ENCODE measurements at places on chromosomes 5 and 9.

GRCh38 chr5:1140818-1141189, 28.9 kb upstream of the SLC12A7 start:
- DNase-seq, result no peak

DNA sequence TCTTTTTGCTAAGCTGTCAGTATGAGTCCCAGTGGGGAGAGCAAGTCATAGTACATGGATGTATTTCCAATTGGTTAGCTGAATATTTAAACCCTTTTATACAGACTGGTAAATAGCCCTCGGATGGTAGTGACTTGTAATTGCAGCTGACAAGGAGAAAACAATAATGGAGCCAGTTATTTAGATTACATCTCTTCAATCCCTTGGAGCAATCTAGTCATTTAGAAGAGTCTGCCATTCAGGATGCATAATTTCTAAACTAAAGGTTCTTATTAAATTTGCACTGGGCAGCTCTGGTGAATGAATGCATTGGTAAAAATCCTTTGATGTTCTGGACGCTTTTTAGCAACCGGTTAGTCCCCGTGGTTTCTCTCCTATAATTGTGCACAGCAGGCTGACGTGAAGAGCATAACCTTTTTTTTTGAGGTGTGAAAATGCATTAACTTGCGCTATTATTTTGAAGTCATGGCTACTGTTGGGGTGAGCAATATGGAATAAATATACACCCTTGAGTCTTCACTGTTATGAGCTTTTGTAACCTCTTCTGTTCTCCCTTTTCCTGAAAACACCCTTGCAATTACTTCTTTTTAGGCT, 158.6 kb upstream of the CD180 start:
- no peak for DNase-seq

DNA sequence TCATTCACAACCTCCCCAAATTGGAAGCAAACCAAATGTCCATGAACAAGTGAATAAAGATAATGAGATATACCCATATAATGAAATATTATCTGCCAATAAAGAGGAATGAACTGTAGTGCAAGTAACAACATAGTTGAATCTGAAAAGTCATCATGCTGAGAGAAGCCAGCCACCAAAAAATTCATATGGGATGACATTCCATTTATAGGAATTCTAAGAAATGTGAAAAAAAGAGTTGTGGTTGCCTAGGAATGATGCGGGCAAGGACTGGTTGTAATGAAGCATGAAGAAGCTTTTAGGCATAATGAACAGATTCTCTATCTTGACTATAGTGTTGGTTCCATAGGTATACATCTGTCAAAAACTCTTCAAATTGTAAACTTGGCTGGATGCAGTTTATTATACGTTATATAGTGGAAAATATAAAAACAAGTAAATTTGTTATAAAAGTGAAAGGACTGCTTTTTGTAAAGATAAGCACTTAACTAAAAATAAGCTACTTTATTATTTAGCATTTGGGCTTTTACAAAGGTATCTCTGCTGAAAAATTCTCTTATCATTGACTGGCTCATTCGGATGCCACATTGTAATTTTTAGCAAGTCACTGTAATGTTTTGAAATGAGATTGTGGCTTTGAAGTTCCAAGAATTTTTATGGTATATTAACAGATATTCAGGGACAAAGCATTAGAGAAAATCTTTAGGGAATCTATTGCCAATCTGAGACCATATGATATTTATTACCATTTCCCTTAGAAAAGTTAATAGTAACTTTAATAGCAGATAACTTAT, 21.2 kb upstream of the TTC23L start:
- no peak for DNase-seq

- DNase-seq, result no peak
These were observed 39.1 kb upstream of the CPEB4 start for GRCh38 chr5:173848986-173849596.

GRCh38 chr9:3586066-3586465, 60.3 kb upstream of the RFX3 start:
- DNase-seq, result no peak

DNA sequence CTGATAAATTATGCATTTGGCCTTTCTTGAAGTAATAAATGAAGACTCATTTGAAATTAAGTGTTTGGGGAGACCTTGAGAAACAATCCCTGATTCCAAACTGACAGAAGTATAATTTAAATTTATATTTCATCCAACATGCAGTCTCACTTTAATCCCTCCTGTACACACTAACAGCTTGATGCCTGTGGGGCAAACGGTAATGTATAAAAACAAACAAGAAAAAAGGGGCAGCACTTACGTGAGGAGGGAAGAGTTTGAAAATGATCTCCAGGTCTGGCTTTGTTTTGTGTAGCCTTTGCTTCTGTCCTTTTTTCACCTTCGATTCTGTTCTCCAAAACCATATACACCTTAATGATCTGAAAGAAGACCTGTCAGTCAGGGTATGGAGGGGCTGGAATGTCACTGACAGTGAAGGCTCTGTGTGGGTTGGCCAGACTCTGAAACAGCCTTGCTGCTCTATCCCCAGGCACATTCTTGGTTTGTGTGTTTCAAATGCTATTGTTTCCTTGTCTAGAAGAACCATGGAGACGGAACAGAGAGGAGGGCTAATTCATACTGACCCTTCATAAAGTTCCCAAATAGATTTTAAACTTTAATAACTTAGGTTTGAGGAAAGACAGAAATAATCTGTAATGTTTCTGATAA, 338.2 kb upstream of the WWC1 start:
- no peak for DNase-seq
